NCI-H1436 treated with DMSO at 0.1 percent for 48 hours (cell line): ENCODE measurements at places on chromosomes 6 and 20.
A peak's percentile ranks its signal among the peaks of the same experiment; 100 is the strongest.

DNA sequence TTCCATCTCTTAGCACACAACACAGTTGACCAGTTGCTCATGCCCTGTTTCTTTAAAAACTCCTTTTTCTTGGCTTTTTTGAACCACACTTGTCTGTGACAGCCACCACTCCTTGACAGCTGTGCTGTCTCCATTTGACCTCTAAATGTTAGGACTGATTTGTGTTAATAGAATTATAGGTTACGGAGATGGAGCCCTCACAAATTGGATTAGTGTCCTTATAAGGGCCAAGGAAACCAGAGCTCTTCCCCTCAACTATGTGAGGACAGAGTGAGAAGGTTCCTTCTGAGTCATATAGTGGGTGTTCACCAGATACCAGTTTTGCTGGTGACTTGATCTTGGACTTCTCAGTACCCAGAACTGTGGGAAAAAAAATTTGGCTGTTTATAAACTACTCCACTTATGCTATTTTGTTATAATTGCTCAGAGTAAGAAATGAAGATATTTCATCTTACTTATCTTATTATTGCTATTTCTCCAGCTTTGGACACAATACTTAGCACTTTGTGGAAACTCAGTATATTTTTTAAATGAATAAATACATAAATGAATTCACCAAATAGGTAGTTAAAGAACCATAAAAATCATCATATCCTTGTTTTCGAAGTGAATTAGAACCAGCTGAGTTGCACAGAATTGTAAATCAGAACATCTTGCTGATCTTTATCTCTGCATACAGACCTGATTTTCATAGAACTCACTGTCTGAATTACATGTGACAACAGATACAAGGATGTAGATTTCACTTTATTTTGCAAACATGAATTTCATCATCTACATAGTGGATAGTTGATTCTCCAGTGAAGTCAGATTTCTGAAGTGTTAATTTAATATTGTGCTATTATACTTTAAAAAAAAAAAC lies 598.5 kb upstream of the IRAK1BP1 start:
- no peak for DNase-seq

- no peak for DNase-seq
Measured at GRCh38 chr20:38369389-38369788, 23.1 kb downstream of the LBP start.

DNA sequence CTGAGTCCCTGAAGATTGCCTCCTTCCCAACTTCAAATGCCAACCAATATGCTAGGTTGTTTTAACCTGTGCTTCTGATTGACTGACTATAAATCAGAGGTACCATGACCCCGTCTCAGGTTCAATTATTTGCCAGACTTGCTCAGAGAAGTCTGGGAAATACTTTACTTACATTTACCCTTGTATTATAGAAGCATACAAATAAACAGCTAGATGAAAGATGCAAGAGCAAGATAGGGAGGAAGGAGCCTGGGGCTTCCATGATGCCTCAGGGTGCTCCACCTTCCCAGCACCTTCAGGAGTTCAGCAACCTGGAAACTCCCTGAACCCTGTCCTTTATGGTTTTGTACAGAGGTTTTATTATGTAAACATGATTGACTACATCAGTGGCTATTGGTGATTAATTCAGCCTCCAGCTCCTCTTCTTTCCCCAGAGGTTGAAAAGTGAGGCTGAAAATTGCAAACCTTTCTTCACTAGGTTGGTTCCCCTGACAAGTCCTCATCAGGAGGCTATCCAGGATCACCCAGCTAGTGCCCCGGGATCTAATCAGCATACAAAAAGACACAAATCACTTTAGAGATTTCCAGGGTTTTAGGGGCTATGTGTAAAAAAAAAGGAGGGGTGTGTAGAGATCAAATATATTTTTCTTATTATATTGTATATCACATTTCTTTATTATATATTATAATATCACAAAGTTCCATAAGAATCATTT lies 547.7 kb downstream of the EPM2A start:
- DNase-seq = no peak

GRCh38 chr6:89951574-89952104 lies 57.4 kb downstream of the GJA10 start:
- DNase-seq = no peak

- DNase-seq = no peak
Measured at GRCh38 chr6:5525209-5525608, 263.9 kb downstream of the FARS2 start.

GRCh38 chr6:47094241-47094925 lies 52.3 kb upstream of the ADGRF1 start:
- no peak for DNase-seq

- no peak for DNase-seq
Measured at GRCh38 chr6:37134396-37135191, 35.4 kb upstream of the PIM1 start.

- DNase-seq = no peak
Measured at GRCh38 chr6:2063547-2063946, 181.9 kb downstream of the GMDS start.

- no peak for DNase-seq
Measured at GRCh38 chr20:48186447-48186846, 401.2 kb upstream of the SULF2 start.

DNA sequence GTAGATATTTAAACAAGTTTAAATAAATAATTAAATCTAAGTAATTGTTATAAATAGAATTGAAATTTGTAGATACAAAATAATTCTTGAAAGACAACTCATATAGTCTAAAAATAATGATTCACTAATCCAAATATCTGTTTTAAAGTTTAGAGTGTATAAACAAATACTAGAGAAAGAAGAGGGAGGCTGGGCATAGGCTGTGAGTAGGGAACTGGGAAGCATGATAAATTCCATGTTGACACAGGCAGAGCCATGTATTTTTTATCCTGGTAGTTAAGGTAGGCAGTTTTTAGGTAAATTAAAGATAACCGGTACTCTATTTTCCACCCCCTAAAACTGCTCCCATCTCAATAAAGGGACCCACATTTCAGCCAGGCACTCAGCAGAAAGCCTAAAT lies 11.7 kb upstream of the RIN2 start:
- no peak for DNase-seq

DNA sequence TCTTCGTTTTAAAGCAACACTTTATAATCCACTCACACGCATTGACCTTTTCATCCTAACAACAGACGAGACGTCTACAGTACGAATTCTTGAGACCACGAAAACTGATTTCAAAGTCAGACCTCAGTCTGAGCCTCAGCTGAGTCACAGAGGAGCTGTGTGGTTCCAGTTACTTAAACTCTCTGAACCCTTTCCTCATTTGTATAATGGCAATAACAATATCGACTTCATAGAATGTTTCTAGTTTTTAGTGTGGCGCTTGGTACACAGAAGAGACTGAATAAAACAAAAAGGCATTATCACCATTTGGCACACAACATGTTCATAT lies 236.9 kb downstream of the ATXN1 start:
- no peak for DNase-seq

DNA sequence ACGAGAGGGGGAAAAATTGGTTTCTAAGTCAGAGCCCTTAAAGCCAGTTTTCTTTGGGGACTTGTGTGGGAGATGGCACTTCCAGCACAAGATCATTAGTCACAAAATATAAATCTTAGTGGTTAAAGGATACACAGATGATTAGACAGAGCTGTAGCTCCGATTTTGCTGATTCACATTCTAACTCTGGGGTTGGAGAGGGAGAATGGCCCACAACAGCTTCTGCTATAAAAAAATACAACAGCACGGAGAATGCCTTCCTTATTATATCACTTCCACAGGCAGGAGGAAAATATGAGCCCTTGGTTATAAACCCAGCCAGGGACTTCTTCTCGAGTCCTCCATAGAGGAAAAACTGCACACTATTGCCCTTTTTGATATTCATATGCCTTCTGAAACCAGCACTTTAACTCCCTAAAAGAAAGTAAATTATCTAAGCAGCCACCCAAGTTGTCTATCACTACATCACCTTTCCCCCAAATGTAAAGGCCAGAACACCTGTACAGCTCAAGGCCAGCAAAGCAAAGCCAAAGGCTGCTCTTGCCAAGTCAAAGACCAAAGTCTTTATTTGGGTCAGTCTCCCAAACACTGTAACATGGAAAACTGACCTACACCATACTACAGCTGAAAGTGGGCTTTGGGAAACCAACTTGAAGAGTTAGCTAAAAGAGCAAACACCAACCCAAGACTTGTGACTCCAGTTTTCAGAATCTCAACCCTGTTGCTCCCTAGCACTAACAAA lies 10.4 kb downstream of the MRPL14 start:
- DNase-seq = no peak

- no peak for DNase-seq
Measured at GRCh38 chr20:50041246-50041873, 58.6 kb downstream of the SNAI1 start.

DNA sequence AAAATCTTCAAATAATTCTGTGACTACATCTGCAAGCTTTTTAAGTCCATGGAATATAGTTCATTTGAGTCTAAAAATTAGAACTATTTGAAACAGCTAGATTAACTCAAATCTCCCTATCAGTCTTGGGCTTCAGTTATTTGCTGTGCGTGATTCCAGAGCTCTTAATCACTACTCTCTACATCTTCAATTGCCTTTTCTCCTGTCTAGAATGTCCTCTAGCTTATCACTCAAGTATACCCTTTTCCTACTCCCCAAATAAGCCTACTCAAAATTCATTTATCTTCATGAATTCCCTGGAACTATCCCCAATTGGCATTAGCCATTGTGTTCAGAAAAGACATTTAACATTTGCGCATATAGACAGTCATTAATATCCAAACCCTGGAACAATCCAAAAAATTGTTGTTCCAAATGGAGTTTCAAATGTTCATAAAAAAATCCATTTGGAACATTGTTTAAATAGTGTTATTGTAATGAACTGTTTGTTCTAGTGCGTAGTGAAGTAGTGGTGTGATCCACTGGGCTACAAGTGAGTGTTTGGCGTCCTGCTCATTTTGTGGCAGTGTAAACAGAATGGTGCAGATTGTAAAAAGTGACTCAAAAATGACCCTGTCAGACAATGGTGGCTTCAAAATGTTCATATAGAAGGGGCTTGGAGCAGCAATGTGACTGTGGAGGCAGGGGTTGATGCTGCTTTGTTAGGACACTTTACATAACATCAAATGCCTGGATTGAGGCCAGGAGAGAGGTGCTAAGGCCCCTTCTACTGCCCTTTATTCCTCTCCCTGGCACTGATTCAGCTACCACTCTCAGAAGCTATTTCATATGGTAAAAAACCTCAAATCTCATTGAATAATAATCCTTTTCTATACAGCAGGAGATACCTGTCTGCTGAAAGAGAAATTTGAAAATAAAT lies 122.3 kb downstream of the KIF6 start:
- no peak for DNase-seq

DNA sequence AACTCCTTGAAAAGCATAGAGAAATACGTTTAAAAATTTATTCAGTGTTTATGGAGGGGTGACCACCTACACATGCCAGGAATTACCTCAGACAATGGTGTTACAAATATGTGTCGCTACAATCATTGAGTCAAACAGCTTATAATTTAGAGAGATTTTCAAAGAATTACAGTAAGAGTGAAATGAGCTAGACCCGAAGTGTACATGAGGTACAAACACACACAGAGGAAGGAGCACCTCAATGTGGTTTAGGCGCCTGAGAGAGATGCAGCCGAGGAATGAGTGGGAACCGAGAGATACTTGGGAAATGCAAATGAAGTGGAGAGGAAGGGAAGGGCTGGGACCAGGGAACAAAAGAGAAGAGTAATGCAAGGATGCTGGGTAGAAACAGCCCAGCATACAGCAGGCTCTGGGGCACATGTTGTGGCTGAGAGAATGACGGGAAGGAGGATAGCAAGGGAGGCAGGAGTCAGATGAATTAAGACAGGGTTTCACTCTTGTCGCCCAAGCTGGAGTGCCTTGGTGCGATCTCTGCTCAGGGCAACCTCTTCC lies 15.5 kb downstream of the EEF1E1 start:
- DNase-seq = no peak

GRCh38 chr6:16322666-16323312 lies 84.4 kb downstream of the GMPR start:
- peak; percentile 60 for DNase-seq

DNA sequence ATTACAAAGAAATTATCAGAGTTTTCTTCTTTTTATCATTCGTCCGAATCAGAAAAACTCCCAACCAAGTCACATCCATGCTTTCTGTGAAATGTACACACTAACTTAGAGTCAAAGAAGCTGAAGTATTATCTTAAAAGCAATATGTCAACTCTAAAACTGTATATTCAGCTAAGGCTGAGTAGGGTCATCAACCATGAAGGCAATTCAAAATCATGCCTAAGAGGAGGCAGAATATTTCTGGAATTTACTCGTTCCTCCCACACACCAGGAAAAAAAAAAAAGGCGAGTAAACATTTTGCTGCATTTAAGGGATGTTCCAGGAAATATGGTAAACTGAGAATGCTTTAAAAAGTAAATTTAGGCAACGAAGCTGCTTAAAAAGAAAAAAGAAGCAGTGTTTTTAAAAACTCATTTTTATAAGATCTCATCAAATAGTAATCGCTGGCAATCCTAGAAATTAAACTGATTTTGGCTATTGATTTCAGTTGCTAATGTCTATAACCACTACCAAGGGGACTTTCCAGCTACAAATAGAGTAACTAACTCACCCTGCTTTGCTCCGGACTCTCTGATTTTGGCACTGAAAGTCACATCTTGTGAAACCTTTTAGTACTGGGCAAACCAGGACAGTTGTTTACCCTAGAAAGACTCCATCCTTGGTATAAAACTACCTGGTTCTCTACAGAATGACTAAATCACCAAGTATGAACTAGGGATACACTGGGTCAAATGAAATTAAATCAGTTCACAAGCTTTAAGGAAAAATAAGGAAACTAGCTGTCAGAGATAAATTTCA lies 82.8 kb downstream of the MBOAT1 start:
- no peak for DNase-seq

GRCh38 chr20:21166801-21167200 lies 40.9 kb downstream of the KIZ start:
- DNase-seq = no peak

GRCh38 chr6:64224819-64225218 lies 589.2 kb downstream of the PHF3 start:
- DNase-seq = no peak
